Neuronal stem cell (in vitro differentiated cells): ENCODE measurements at places on chromosomes 6 and 20.

DNA sequence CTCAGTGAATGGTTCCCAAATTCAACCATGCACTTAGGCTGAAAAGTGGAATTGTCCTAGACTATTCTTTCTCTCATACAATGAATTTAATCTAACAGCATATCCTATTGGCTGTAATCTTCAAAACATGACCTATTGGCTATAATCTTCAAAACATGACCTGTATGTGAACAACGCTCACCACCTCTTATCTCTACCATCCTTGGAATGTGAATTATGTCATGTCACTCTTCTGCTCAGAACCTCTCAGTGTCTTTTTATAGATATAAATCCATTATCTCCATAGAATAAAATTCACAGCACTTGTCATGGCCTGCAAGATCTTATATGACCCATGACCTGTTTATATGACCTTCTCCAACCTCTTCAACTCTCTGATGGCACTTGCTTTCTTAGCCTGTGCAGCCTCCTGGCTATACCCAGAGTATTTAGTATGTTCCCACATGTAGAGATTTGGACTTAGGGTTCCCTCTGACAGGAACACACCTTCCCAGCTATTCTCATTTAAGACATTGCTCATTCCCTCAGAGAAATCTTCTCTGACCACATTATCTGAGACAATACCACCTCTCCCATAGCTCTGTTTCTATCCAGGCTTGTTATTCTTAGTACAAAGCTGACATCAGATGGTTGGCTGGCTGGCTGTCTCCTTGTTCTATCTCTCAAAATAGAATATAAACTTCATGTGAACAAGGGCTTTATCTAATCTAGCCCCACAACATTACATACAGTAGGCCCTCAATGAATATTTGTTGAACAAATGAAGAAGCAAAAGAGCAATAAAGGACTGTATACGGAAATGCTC is 275.0 kb upstream of the PREP start:
- no peak for DNase-seq

- no peak for DNase-seq
Observed at GRCh38 chr20:25258476-25258805, 10.6 kb downstream of the PYGB start.

GRCh38 chr6:43091436-43091991 is 15.4 kb downstream of the PTK7 start:
- DNase-seq, result no peak

DNA sequence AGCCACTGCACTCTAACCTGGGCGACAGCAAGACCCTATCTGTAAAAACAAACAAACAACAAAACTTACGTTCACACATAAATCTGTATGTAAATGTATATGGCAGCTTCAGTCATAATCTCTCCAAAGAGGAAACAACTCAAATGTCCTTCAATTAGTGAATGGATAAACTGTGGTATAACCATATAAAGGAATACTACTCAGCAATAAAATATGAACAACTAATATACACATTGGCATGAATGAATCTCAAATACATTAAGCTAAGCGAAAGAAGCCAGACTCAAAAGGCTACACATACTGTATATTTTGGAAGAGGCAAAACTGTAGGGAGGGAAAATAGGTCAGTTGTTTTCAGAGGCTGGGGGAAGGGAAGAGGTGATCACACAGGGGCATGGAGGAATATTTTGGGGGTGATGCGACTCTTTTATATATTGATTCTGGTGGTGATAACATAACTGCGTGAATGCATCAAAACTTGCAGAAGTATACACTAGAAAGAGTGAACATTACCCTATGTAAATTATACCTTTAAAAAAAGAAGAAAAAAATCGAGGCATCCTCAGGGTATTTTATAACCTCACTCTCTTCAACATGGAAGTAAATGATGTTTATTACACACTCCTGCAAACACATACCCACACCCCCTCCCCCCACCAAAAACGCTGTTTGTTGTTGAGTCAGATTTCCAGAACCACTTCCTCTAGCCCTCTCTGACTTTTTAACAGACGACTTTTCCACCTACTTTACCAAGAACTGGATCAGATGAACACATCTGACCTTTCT is 115.2 kb upstream of the RNF24 start:
- no peak for DNase-seq

DNA sequence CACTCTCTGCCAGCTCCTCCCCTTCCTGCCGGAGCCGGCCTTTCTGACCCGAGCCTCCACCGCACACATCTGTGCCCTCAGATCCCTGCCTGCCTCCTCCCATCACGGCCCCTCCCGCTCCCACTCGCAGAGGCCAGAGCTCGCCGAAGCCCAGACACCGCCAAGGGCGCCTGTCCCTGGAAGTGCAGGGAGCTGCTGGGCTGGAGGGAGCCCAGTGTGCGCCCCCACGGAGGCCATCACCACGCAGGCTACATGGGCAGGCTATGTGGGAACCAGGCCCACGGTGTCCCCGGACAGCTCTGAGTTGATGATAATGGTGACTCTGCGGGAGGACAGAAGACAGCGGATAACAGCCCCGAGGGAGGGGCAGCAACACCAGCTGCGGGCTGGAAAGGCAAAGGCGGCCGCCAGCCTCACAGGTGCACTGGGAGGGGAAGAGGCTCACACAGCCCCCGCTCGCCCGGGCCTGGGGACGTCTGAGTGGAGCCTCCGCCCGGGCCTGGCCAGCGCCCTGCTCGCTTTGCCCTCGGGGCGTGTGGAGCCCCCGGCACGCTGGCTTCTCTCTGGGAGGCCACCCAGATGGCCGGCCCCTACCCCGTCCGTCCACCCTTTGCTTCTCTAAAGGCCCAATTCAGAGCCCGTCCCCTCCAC is 154.9 kb downstream of the DLL1 start:
- DNase-seq, result no peak

- DNase-seq, result no peak
Observed at GRCh38 chr6:117677553-117678141, 2.4 kb downstream of the NUS1 start.
